Calu3 (cell line): ENCODE measurements at places on chromosomes 7 and 10.

DNA sequence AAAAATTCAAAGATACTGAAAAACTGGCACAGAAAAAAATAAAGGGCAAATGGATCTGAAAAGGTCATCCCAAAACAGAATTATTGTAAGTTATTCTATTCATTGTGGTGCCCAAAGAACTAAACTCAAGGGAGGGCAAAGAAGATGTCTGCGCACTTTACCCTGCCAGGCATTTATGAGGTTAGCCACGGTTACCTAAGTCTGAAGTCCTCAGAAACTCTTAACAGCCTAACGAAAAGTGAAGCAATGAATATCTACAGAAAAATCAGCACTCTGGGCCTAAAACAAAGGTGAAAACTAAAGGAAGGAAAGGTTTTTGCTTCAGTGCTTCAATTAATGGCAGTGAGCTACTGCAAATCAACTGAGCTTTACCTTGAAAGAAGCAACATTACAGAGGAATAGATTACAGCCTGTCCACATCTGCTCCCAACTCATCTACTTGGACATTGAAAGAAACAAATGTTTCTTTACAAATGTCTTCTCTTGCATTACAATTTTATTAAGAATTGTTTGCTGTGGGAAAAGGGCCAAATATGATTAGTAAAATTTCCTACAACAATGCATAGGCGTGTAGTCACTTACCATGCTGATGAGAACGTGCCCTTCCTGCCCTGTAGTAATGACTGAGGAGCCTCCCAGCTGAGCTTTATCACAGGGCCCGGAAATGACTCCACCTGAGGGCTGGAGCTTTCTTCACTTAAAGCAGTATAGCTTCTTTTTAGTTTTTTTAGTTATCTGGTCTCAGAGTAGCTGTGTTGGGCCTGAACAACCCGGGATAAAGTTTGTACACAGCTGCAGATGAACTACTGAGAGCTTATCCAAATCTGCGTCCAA, at the start of gene TUBAL3:
TSS of gene TUBAL3 (minus strand) at position 621 of the 834 bp plus-strand sequence. CDS start at position 585, 36 bp downstream.
- H3K27ac ChIP-seq, result no peak within 1 kb of the TSS
- no peaks in the 10 kb centered on the region for H3K27me3 ChIP-seq
- H3K4me3 ChIP-seq, result no peak within 1 kb of the TSS

- peak overlapping the region; percentile 28 for H3K27ac ChIP-seq
- H3K4me1 ChIP-seq, result peaks cover 56% of the 10 kb centered on the region
- peaks cover 6% of the 10 kb centered on the region for H3K36me3 ChIP-seq
- no peaks in the 10 kb centered on the region for H3K27me3 ChIP-seq
- DNase-seq, result peak; percentile 5
- H3K4me3 ChIP-seq, result peak overlapping the region; percentile 3
Measured at GRCh38 chr7:98133181-98133580, 26.5 kb downstream of the LMTK2 start.

DNA sequence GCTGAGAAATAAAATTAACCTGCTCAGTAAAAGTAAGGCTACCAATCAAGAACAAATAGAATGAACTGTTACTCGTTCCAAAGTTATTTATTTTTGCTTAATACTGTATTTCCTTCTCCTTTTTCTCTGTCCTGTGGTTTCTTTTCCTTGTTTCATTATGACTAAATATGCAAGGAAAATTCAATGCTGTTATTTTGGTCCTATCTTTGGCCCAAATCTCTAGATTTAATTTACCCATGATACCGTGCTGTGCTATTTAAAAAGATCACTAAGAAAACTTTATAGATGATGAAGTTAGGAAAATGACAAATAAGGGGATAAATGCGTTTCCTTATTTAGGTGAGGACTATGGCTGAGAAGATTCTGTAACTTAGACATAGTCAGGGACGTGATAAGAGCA, 45.3 kb upstream of the FAM133B start:
- DNase-seq, result no peak
- peaks cover 14% of the 10 kb centered on the region for H3K4me1 ChIP-seq
- no peak overlapping the region for H3K4me3 ChIP-seq
- H3K27me3 ChIP-seq, result no peaks in the 10 kb centered on the region
- H3K27ac ChIP-seq, result peak overlapping the region; percentile 67

DNA sequence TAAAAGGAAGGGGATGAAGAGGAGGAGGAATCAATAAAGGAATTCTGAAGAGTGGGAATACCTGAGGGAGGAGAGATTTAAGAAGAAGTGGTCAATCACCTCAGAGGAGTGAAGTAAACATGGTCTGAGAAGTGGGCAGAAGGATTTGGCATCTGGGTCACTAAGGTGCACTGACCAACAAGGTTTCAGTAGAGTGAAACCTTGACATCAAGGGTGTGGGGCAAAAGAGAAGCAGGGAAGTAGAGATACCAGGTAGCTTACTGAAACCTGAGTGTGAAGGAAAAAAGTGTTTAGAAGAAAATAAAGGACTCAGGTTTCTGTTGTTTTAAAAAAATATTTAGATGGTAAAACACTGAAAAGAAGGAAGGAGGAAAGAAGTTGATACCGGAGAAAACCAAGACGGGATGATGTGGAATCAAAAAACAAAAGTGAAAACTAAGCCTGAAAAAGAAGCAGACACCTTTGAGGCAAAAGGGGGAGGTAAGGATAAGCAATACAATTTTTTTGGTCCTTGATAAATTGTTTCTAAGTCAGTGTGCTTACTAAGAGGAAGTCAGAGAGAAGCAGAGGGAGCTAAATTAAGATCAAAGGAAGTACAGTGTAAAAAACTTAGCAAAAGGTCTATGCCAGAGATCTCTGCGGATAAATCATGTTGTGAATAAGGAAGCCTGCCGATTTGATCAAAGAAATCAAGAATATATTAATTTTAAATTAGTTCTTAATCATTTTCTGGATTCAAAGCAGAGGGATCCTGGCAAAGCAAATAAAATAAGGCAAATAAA, 137.2 kb upstream of the GPR22 start:
- no peaks in the 10 kb centered on the region for H3K27me3 ChIP-seq
- no peak overlapping the region for H3K4me3 ChIP-seq
- H3K36me3 ChIP-seq, result no peaks in the 10 kb centered on the region
- H3K27ac ChIP-seq, result no peak overlapping the region
- H3K4me1 ChIP-seq, result no peaks in the 10 kb centered on the region

DNA sequence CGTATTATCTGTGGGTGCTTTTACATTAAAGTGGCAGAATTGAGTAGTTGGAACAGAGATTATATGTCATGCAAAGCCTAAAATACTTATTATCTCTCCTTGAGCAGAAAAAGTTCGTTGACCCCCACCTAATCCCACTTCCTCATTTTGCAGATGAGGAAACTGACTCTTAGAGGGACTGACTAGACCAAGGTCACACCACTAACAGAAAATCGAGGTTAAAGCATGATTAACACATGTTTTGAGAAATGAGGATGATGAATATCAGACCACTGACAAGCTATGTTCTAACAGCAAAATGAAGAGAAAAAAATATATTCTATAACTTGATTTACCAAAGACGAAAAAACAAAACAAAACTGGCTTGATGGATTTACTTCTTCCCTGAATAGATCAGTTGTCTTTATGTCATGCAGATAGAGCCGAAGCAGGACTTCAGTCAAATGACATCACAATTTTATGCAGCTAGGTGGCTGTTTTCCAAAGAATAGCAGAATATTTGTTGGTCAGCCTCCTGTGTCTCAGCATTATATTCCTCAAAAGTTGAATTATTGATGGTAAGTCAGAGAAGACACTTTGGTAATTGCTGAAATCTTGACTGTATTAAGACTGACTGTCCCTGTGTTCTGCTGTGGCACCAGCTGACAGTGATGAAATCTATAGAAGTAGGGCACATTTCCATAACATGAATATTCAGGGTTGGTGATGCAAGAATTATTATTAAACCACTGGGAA, 24.2 kb upstream of the SMIM30 start:
- H3K27me3 ChIP-seq, result peaks cover 24% of the 10 kb centered on the region
- no peak overlapping the region for H3K27ac ChIP-seq
- no peaks in the 10 kb centered on the region for H3K36me3 ChIP-seq
- DNase-seq, result no peak

GRCh38 chr7:134941185-134941900, 45.0 kb upstream of the AGBL3 start:
- H3K27ac ChIP-seq, result no peak overlapping the region
- H3K4me1 ChIP-seq, result peaks cover 16% of the 10 kb centered on the region
- H3K4me3 ChIP-seq, result no peak overlapping the region
- DNase-seq, result no peak
- H3K27me3 ChIP-seq, result no peaks in the 10 kb centered on the region

GRCh38 chr7:138033241-138033640, 31.4 kb upstream of the CREB3L2 start:
- no peak for DNase-seq
- no peaks in the 10 kb centered on the region for H3K27me3 ChIP-seq
- no peaks in the 10 kb centered on the region for H3K36me3 ChIP-seq
- H3K4me3 ChIP-seq, result no peak overlapping the region

DNA sequence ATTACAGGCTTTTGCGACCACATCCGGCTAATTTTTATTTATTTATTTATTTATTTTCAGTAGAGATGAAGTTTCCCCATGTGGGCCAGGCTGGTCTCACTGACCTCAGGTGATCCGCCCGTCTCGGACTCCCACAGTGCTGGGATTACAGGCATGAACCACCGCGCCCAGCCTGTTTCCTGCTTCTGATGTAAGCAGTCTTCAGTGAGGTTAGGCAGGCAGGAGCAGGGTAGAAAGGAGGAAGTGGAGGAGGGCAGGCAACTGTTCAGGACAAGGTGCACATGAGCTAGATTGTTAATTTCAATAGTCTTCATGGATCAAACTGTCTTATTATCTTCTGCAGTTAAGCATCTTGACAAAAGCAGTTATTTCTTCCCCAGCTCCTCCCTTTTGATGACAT, 605.0 kb downstream of the CCSER2 start:
- no peak overlapping the region for H3K27ac ChIP-seq
- no peak overlapping the region for H3K4me3 ChIP-seq
- no peak for DNase-seq
- peaks cover 26% of the 10 kb centered on the region for H3K27me3 ChIP-seq
- no peaks in the 10 kb centered on the region for H3K4me1 ChIP-seq

DNA sequence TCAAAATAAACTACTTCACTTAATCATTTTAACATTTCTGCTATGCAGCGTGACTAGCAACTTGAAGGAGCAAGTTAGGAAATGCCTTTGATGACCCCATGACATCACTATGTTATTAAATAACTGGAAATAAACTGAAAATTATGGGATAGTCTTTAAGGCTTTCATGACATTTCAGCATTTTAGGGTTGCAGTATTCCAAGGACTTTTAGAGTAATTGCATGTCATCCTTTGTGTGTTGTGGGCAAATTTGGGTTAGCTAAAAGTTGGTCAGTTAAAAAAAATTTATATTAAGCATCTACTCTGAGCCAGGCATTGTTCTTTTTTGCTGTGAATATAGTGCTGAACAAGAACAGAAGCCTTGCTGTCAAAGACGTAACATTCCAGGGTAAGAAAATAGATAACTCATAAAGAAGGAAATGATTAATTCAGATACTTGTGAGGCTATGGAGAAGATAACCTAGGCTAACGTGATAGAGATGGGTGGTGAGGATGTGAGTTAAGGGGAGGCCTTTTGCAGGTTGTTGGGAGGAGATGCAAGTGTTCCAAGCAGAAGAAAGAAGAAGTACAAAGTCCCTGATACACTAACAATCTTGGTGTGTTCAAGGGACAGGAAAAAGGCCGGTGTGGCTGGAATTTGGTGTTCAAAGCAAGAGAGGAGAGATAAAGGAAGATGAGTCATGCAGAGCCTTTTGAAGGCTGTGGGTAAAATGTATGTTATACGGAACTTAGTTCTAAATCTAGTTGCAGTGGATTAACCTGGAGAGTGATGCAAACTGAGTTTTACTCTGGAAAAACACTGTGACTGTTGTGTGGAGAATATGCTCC, 610.2 kb downstream of the AUTS2 start:
- no peak overlapping the region for H3K27ac ChIP-seq
- H3K27me3 ChIP-seq, result no peaks in the 10 kb centered on the region
- no peak overlapping the region for H3K4me3 ChIP-seq
- no peak for DNase-seq
- no peaks in the 10 kb centered on the region for H3K4me1 ChIP-seq
- no peaks in the 10 kb centered on the region for H3K36me3 ChIP-seq

- H3K4me3 ChIP-seq, result no peak overlapping the region
- H3K36me3 ChIP-seq, result peaks cover 40% of the 10 kb centered on the region
- H3K27me3 ChIP-seq, result no peaks in the 10 kb centered on the region
- peaks cover 43% of the 10 kb centered on the region for H3K4me1 ChIP-seq
Measured at GRCh38 chr10:31924833-31925232, 3.8 kb downstream of the ARHGAP12 start.

DNA sequence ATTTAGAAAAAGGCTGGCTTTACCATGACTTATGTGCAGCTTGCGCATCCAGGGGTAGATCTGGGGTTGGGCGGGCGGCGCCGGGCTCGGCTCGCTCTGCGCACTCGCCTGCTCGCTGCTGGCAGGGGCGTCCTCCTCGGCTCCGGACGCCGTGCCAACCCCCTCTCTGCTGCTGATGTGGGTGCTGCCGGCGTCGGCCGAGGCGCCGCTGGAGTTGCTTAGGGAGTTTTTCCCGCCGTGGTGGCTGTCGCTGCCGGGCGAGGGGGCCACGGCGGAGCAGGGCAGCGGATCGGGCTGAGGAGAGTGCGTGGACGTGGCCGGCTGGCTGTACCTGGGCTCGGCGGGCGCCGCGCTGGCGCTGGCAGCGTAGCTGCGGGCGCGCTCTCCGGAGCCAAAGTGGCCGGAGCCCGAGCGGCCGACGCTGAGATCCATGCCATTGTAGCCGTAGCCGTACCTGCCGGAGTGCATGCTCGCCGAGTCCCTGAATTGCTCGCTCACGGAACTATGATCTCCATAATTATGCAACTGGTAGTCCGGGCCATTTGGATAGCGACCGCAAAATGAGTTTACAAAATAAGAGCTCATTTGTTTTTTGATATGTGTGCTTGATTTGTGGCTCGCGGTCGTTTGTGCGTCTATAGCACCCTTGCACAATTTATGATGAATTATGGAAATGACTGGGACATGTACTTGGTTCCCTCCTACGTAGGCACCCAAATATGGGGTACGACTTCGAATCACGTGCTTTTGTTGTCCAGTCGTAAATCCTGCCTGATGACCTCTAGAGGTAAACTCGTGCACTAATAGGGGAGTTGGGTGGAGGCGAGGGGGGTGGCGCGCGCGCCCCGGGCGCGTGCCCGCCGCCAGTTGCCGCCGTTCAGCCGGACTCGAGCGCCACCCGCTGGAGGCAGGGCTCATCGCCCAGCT, at the start of gene HOXA5:
TSS of gene HOXA5 (minus strand) at position 659 of the 927 bp plus-strand sequence. CDS start at position 585, 74 bp downstream.
- H3K27me3 ChIP-seq, result no peaks in the 10 kb centered on the region
- no peak within 1 kb of the TSS for H3K4me3 ChIP-seq
- no peak within 1 kb of the TSS for H3K27ac ChIP-seq
- H3K36me3 ChIP-seq, result peaks cover 6% of the 10 kb centered on the region
- DNase-seq, result no peak

DNA sequence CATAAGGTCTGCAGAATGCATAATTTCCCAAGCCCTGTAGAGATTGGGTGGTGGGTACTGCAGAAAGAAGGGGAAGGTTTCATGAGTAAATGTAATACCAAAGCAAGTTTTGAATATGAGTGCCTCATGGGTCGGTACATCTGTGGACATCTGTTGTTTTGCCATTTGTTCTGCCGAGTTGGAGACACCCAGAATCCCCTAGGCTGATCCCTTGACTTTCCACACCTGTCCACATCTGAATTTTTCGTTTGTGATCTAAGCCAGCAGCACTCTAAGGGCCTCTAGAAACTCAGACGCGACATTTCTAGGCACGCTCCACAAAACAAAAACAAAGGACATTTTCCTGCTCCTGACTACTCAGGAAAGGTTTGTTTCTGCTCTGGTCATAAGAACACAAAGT, 11.7 kb upstream of the SLF2 start:
- H3K4me3 ChIP-seq, result no peak overlapping the region
- H3K4me1 ChIP-seq, result no peaks in the 10 kb centered on the region
- no peak for DNase-seq
- no peaks in the 10 kb centered on the region for H3K36me3 ChIP-seq

GRCh38 chr7:101593556-101593955, 35.5 kb downstream of the MYL10 start:
- H3K27ac ChIP-seq, result no peak overlapping the region
- no peaks in the 10 kb centered on the region for H3K27me3 ChIP-seq
- H3K4me1 ChIP-seq, result peaks cover 8% of the 10 kb centered on the region
- H3K36me3 ChIP-seq, result no peaks in the 10 kb centered on the region
- DNase-seq, result no peak
